ENCODE measurements at places on chromosomes 11 and 22.

DNA sequence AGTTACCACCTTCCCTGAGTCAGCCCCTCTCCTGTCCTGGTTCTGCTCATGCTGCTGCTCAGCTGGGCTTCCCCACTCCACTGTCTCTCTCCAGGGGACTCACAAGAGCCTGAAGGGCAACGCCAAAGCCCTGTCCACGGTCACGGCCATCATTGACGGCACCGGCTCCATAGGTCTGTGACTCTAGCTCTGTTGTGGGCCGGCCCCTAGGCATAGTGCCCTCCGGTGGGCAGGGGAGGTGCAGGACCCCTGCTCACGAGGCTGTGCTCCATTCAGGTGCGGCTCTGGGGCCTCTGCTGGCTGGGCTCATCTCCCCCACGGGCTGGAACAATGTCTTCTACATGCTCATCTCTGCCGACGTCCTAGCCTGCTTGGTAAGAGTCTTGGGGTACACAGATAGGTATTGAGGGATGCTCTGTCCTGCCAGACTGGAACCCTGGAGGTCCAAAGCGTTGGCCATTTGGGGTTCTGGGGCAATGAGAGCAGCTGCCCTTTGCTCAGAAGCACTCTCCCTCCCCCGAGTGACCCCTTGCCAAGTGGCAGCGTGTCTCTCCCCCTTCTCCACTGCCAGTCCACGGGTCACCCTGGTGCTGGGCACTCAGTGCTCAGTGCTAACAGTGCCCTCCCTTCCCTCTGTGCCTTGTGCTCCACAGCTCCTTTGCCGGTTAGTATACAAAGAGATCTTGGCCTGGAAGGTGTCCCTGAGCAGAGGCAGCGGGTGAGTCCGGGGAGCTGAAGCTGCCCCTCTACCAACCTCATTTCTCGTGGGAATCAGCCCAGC is 22.4 kb downstream of the SLC37A2 start:
- DNase-seq = no peak

DNA sequence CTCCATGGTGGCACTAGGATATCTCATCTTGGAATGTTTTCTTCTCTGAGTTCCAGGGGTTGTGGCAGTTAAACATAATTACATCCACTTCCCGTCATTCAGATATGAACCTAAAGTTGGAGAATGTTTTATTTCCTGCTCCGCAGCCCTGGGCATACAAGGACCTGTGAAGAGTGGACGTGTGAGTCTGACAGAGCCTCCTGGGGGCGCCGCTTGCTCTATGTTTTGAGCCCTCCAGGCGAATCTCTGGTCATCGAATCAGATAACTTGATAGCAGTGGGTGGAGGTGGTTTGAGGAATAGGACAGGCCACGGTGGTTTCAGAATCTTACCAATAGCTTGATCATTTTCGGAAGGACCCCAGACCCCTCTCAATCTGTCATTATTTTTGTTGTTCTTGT is 174.2 kb downstream of the NTM start:
- DNase-seq = no peak

DNA sequence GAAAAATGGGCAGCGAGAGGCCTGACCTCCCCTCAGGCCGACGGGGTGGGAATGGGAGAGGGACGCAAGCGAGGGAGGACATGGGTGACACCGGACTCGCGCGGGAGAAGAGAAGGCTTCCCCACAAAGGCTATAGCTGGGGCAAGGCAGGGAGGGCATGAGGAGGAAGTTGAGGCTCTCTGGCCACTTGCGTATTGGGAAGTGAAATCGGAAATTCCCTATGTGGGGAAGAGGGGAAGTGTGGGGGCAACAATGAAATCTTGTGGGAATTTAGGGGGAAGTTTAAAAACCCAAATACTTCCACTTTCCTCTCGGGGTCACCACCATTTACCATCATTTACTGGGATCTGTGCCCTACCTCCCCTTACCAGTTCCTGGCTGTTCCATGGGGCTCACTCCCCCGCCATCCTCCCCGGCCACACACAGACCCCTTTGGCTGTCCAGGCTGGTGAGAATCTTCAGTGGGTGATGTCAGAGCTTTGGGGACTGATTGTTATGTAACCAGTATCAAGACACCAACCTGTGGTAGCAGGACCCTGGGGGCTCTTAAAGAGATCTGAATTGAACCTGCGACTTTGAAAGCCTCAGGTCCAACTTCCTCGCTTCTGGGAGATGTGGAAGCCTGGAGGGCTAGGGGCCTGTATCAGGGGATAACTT is 951 bp upstream of the EHD1 start:
- no peak for DNase-seq

- no peak for DNase-seq
Measured at GRCh38 chr11:15497366-15497765, 382.6 kb downstream of the INSC start.

- DNase-seq = no peak
Measured at GRCh38 chr22:44870021-44870420, 117.6 kb downstream of the ARHGAP8 start.

GRCh38 chr11:91776655-91777054 is 448.0 kb upstream of the FAT3 start:
- DNase-seq = no peak

- no peak for DNase-seq
Measured at GRCh38 chr22:31308181-31308580, 15.9 kb upstream of the PIK3IP1 start.

Measured in fibroblast of skin of left quadriceps (primary cell).